ENCODE measurements at places on chromosomes 1 and 21.
A peak's percentile ranks its signal among the peaks of the same experiment; 100 is the strongest.

- no peak for DNase-seq
These were observed 5.3 kb upstream of the SFT2D2 start for GRCh38 chr1:168220470-168220871.

DNA sequence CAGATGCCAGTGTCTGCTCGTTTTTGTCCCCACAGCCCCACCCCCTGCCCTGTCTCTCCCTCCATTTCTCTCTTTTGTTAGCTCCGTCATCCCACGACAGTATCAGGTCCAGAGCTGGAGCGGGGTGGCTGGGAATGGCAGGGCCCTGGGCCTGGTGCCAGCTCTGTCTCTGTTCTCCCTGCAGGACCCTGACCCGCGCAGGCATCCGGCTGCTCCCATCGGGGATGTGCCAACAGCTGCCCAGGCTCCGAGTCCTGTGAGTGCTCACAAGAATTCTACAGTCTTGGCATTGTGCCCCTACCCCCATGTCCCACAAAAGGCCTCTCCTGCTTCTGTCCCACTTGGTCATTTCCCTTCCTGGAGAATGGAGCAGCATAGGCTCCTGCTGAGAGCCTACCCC is 37.4 kb downstream of the UBE2T start:
- no peak for DNase-seq

DNA sequence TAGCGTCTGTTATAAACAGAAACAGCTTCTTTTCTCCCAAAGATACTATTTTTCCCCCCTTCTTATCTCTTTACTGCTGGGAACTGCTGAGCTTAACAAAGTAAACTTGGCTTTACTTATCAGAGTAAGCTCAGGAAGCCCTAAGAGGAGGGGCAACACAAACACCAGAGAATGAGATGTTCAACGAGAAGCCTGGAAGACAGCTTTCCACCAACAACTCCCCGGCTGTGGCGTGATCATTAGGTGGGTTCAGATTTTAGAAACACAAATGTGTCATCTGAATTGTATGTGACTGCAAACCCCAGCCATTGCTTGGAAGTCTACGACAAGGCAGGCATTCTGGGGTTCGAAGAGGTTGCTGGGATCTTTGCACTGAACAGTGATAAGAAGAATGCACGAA is 181.2 kb upstream of the ESRRG start:
- no peak for DNase-seq

DNA sequence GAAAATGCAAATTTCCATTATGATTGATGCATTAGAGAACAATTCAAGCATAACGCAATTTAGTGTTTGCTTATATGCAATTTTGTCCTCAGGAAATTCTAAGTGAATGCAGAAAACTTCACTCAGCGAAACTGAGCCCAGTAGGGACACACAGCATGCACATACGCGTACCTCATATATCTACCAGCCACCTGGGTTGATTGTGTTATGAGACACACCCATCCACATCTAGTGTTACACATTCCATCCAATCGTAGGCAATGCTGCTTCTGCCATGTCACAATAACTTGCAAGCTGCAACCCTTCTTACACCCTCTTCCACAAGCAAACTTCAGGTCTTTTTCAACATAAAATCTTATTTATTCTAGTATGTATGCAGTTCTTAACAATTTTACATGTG is 312.9 kb downstream of the HHAT start:
- no peak for DNase-seq

DNA sequence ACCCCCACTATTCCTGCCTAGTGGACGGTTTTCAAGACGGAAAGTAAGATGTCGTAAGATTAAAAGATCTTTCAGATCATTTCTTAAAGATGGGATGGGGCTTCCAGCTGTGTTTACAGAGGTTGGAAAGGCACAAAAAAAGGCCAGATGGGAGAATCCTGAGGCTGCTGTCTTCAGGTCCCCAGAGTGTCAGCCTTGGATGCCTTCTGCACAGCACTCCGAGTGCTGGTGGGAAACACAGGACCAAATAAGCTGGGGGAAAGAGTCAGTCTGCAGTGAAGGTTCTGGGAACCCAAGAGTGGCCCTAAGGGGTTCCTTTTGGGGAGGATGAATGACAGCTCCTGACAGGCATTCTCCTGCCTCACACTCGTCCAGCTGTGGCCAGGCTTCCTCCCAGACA is 96.5 kb downstream of the COLGALT2 start:
- DNase-seq = no peak

GRCh38 chr1:116258668-116259419 is 114.2 kb upstream of the ATP1A1 start:
- DNase-seq = no peak

GRCh38 chr1:61092642-61093041 is 10.3 kb downstream of the NFIA start:
- no peak for DNase-seq

DNA sequence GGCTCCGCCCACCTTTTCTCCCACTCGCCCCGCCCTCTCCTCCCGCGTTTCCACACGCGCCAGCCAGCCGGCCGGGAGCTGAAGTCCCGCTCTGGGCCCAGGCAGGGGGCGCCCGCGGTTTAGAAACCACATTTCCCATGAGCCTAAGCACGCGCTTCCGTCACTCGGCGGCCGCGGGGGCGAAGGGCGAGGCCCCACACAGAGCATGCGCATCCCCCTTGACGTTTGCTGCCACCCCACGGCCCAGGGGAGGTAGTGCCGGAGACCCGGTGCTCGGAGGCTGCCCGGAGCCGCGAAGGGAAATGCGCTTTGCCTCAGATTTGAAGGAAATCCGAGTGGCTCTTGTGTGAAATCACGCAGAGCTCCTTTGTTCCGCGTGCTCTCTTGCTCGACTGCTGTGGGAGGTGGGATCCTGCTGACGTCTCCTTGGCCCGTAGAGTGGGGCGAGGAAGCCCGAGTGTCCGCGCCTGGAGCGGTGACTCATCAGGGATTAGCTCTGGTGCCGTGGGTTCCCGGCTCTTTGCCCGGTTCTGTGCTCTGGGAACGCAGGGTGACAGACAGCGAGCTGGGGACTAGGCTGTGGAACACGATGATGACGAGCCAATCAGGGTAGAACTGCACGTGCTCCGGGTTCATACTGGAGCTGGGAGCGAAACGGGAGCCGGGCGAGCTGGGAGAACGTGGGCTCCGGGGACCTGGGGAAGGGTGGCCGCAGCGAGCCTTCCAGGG is 406 bp upstream of the B3GALNT2 start:
- DNase-seq = peak; percentile 96

DNA sequence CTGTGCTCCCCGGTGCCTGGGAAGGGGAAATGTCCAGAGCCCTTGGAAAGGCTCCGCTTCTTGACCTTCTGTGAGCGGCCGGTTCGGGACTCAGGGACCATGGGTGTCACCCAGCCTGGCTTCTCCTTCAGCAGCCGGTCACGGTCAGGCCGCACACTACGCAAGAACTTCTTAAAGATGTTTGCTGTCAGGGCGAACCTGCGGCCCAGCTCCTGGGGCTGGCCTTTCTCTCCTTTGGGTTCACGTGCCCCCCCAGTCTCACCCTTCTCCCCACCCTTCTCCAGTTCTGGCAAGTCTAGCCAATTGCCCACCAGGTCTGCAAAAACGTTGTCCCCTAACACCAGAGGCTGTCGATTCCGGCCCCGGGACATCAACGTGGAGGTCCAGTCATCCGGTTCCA is 12.1 kb downstream of the INKA2 start:
- DNase-seq = no peak

GRCh38 chr1:77228836-77229235 is 9.6 kb upstream of the PIGK start:
- no peak for DNase-seq

DNA sequence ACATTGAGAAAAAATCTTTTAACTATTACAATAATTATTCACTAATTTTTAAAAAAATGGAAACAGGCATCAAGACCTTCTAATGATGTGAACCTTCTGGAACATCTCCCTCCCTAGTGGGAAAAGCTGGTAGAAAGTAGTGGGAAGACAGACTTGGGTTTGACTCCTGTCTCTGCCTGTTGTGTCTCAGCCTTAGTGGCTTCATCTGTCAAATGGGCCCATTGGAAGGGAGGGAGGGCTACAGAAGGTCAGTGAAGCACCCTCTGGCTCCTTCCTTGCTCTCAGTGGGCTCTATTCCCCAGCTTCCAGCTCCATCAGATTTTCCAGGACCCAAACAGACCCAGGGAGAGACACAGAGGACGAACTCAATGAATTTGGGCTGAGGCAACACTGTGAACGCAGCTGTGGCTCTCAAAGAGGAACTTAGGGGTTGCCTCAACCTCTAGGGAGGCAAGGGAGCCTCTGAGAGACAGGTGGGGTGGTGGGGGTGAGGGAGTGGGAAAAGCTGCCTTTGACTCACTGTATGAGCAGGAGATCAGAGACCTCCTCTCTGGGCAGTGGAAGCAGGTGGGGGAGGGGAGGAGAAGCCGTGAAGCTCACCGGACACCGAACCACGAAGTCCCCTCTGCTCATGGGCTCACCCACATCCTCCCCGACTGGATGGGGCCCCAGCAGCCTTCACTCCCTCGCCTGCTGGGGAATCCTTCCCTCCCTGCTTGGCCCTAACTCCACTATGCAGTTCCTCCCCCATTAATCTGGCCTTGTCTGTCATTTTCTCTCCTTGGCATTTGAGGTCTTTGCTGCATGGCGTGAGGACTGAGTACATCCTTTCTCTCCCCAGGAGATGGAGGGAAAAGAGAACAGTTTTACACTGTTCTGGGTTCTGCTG is 4.5 kb downstream of the CNR2 start:
- no peak for DNase-seq

- no peak for DNase-seq
These were observed 132.4 kb upstream of the TIAM1 start for GRCh38 chr21:31476263-31477022.

GRCh38 chr1:109186733-109187086 is 27.0 kb upstream of the SARS1 start:
- DNase-seq = no peak

DNA sequence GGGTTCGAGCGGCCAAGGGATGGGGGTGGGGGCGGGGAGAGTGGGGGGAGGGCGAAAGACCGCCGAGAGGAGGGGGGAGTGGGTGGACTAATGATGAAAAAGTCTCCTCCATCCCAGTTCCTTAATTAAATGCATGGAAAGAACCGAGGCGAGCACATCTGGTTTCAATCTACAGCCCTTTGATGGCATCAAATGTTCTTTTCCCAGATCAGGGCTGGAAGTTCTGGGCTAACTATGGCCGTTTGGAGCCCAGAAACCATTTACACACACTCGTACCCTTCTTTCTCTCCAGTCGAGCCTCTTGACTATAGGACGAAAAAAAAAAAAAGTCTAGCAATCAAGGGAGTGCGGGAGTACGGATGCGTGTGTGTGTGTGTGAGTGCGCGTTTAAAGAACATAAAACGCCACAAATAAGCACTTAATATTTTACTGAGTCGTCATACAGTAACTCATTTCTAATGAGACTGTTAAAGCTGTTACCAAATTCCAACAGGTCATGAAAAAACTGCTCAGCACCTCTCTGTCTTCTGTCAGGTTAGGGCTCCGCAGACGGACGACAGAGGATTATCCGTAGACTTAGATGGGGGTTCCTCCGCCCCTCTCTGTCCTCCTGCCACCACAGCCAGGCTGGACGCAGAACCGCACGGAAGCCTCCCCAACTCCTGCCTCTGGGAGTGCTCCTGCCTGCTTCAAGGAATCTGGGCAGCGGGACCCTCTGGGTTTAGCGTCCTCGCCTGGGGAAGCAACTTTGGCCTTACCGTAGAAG is 2.1 kb upstream of the PRRX1 start:
- no peak for DNase-seq

DNA sequence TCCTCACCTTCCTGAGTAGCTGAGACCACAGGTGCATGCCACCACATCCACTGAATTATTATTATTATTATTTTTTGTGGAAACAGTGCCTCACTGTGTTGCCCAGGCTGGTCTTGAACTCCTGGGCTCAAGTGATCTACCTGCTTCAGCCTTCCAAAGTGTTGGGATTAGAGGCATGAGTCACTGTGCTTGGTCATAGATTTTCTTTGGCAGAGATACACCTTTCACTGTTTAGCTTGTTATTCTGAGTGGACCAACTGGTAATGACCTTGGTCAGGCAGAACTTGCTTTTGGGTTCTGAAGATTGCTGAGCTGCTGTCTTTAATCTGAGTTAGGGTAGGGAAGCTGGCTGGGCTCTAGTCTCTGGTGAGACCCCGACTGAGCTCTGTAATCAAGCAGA is 66.8 kb downstream of the DNAH14 start:
- DNase-seq = no peak

GRCh38 chr1:155518484-155518883 is 44.1 kb downstream of the ASH1L start:
- DNase-seq = no peak

- no peak for DNase-seq
These were observed 77.3 kb downstream of the UBIAD1 start for GRCh38 chr1:11350265-11350664.

DNA sequence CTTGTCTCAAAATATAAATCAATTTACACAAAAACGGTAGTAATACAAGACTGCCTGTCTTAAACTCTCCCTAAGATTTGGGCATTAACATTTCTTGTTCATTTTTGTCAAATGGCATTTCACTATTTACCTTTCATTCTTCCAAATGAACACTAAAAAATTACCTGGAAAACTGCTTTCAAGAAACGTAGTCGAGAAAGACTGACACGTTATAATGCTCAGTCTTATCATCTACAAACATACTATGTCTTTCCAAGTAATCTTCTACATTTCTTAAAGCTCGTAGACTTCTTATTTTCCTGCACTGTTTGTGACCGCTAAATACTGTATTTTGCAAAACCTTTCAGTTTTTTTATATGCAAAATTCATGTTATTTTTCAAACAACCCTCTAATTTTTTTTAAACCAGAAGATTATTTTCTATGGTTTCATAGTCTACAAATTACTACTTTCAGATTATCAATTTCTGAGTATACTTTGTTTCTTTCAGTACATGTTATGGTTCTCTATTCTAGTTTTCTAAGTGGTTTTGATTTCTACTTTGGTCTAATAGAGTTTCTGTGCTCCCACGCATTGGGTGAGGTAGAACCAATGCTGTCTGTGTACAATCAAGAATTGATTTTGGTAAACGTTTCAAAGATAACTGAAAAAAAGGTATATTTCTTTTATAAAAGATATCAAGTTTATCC is 336.4 kb downstream of the SMYD3 start:
- no peak for DNase-seq

GRCh38 chr1:86067626-86068025 is 88.9 kb downstream of the COL24A1 start:
- DNase-seq = no peak

DNA sequence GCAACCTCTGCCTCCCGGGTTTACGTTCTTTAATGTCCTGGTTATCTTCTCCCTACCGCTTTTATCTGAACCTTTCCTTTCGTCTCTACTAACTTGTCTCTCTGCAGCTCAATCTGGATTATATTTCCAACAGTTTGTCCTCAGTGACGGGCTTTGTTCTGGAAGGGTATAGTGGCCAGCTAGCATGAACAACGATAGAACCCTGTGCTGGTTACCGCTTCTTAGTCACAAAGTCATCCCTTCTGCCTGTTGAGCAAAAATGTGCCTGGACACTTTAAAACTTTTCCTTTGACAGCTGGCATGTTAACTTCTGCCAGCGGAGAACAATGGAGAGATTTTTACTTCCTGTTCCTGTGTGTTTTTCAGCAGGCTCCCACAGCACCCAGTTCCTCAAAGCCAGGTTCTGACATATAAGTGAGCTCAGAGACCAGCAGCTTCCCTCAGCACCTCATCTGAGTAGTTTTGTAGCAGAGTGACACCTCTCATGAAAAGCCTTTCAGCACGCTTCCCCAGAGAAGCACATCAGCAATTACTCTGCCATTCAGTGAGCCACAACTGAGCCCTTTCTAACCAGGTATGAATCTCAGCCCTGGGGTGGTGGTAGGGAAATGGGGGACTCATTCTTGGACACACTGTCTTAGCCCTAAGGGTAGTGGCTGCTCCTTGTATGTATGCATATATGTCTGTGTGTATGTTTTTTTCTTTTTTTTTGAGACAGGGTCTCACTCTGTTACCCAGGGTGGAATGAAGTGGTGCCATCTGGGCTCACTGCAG is 23.6 kb upstream of the CCDC17 start:
- DNase-seq = no peak

- DNase-seq = no peak
These were observed 102.5 kb upstream of the PTGFR start for GRCh38 chr1:78388275-78388674.

All from SIG-M5 (cell line).